ENCODE measurements at places on chromosomes 2 and 18.

- DNase-seq = no peak
- H3K27me3 ChIP-seq = no peaks in the 10 kb centered on the region
- H3K36me3 ChIP-seq = no peaks in the 10 kb centered on the region
- no peak overlapping the region for H3K27ac ChIP-seq
- H3K4me3 ChIP-seq = no peak overlapping the region
Observed at GRCh38 chr2:120862201-120863060, 126.8 kb downstream of the GLI2 start.

DNA sequence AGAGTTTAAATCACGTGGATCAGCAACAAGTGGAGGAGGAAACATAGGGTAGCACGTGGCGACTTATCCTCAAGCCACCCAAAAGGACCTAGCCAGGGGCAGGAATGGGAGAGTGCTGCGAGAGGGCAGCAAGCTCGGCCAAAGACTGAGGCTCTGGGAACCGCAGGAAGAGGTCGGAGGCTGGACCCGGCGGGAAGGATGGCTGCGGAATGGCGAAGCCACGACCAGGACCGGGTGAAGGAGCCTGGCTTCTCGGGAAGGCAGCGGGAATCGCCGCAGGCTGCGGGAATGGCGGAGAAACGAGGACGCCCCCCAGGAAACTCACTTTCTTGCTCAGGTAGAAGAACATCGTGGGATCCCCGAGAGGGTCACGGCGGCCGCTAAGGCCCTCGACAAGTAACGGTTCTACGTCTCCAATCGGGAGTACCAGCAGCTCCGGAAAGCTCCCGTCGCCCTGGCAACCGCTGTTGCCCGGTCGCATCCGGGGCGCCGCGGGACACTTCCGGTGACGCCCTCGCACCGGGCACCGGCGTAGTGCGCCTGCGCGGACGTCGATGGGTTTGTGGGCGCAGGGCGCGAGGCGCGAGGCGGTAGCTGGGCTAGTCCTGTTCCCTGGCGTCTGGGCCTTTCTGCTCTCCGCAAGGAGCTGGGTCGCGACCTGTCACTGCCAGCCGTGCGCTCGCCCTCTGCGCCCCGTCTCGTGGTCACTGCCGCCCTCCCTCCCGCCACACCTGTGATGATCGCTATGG is at the start of gene WDR35:
Gene WDR35 (minus strand): TSS at position 439 of the 749 bp plus-strand sequence. CDS start 90 bp downstream, at position 349.
- peaks cover 16% of the 10 kb centered on the region for H3K4me1 ChIP-seq
- H3K27me3 ChIP-seq = no peaks in the 10 kb centered on the region
- peak; percentile 86 for DNase-seq

GRCh38 chr2:173462892-173463840 is 108.5 kb downstream of the CDCA7 start:
- DNase-seq = no peak
- no peaks in the 10 kb centered on the region for H3K36me3 ChIP-seq
- H3K4me3 ChIP-seq = no peak overlapping the region
- H3K27me3 ChIP-seq = no peaks in the 10 kb centered on the region

DNA sequence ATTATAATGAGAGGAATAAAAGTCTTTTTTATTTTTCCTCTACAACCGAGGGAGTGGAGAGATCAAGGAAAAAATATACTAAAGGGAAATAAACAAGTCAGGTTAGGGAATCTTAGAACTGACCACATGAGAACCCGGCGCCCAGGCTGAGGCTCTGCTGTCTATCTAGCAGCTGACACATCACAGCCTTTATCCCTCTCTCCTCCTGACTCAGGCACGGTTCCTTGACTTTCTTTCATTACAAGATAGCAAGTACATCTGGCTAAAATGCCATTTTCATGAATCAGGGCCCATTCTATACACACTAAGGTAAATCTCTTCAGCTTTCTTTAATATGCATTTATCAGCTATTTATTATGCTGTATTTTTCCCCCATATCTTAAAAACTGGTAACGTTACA is 296.0 kb downstream of the TMX3 start:
- no peaks in the 10 kb centered on the region for H3K27me3 ChIP-seq
- H3K27ac ChIP-seq = no peak overlapping the region
- H3K36me3 ChIP-seq = no peaks in the 10 kb centered on the region
- no peak overlapping the region for H3K4me3 ChIP-seq

GRCh38 chr2:69817729-69818501 is 11.5 kb upstream of the GMCL1 start:
- H3K27ac ChIP-seq = no peak overlapping the region
- no peaks in the 10 kb centered on the region for H3K36me3 ChIP-seq
- H3K27me3 ChIP-seq = no peaks in the 10 kb centered on the region
- DNase-seq = no peak
